Glutamatergic neuron (in vitro differentiated cells): ENCODE measurements at places on chromosomes 16 and 17.

GRCh38 chr16:56355221-56355620 lies 70.1 kb downstream of the AMFR start:
- DNase-seq, result peak; percentile 11

DNA sequence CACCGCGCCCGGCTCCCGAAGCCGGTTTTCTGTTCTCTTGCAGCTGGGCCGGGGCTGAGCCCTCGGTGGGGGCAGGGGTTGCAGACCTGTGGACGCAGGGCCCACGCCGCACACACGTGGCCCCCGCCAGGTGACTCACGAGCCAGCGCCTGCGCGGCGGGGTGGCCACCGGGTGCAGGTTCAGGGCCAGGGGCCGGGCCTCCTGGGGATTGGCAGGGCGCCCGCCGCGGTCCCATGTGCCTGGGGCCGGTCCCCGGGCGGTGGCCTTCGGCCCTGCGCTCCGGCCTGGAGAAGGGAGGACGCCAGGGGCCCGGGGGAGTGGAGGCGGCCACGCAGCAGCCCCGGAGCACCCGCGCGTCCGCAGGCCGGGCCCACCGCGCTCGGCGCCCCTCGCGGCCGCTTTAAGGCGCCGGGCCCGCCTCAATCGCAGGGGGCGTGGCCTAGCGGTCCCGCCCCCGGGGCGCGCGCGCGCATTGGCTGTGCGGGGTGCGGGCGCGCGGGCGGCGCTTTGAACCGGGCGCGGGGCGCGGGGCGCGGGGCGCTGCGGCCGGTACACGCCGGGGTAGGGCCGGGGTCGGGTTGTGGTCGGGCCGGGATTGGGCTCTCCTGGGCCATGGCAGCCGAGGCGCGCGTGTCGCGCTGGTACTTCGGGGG lies at the start of gene SLC25A10:
SLC25A10 (plus strand) TSS at position 471 of the 654 bp plus-strand sequence; CDS start at position 614, 143 bp downstream.
- peak; percentile 81 for DNase-seq

GRCh38 chr17:12769981-12770380 lies 19.3 kb upstream of the ARHGAP44 start:
- no peak for DNase-seq

GRCh38 chr17:68843522-68843921 lies 111.7 kb downstream of the ABCA8 start:
- no peak for DNase-seq

DNA sequence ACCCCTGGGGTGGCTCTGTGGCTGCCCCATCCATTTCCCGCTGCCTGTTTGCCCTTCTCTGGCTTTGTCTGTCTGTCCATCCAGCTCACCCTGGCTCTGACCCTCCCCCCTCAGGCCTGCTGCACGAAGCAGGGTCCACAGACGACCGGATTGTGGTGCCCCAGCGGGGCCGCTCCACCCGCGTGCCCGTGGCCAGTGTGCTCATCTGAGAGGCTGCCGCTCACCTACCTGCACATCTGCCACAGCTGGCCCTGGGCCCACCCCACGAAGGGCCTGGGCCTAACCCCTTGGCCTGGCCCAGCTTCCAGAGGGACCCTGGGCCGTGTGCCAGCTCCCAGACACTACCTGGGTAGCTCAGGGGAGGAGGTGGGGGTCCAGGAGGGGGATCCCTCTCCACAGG lies 761 bp upstream of the LAT start:
- no peak for DNase-seq

DNA sequence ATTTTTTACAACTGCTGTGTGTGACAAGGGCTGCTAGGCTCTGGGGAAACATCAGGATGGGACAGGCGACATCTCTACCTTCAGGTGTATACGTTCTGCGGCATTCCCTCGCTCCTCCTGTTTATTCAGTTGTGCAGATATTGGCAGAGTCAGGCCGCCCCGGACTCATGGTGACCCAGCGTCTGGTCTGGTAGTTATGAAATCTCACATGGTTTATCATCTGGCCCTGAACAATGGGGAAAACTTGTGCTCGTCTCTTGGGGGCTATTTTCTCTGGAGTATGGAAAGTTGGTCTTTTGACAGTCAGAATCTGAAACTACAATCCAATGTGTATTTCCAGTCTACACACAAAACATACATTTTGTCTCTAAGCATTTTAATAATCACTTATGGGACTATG lies 3.3 kb downstream of the MARCHF10 start:
- no peak for DNase-seq

GRCh38 chr17:50635982-50636803 lies 1.5 kb downstream of the ABCC3 start:
- no peak for DNase-seq

DNA sequence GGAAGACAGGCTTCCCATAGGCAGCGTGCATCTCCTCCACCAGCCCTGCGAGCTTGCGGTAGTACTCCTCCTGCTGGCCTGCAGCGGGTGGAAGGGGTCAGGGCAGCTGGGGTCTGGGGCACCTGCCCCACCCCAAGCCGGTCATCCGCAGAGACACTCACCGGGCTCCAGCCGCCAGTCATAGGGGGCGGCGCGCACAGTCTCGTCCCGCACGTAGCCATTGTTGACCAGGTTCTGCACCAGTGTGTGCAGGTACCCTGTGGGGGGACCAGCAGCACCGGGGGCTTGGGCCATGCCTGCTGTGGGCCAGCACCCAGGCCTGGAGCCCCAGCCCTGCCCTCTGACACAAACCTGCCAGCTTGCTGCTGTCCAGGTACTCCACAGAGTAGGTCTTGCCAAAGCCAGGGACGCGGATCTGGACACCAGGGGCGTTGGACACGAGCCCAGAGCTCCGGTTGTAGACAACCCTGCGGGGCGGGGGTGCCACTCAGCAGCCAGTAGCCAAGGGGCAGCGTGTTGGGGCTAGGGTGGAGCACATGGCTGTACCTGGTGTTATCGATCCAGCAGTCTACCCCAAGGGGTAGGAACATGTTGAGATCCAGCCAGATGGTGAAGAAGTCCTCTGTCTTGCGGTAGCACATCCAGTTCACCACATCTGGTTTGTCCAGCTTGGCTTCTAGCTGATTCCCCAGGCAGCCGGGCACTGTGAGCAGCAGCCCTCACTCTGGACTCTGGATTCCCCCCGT lies 1.2 kb downstream of the LCAT start:
- no peak for DNase-seq

DNA sequence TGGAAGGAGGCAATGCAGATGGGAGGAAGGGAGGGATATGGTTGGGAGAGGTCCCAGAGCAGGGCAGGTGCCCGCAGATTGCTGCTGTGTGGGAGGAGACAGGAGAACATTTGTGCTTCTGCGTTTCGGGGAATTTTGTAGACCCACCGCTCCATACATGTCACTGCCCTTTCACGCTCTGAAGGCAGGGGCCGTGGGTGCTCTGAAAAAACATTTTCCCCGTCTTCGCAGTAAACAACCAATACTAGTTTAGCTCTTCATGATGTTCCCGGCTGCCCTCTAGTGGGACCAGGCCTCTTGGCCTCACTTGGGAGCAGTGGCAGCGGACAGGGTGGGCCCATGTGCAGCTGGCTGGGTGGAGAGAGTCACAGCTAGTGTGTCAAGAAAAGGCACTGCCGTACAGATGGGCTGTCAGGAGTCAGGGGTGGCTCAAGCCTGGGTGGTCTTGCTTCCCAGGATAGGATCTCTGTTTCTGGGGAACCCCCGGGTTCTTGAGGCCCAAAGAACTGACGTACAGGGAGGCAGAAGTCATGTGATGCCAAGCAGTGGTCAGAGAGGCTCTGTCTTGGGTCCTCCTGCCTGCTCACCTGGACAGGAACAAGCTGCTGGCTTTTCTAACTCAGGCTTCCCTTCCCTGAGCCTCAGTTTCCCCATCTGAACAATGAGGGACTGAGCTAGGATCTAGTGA lies 46.5 kb upstream of the CPNE2 start:
- peak; percentile 70 for DNase-seq

GRCh38 chr17:40283662-40284061 lies 4.0 kb upstream of the CDC6 start:
- DNase-seq, result no peak

- no peak for DNase-seq
Observed at GRCh38 chr16:16025214-16025968, 76.0 kb downstream of the ABCC1 start.

DNA sequence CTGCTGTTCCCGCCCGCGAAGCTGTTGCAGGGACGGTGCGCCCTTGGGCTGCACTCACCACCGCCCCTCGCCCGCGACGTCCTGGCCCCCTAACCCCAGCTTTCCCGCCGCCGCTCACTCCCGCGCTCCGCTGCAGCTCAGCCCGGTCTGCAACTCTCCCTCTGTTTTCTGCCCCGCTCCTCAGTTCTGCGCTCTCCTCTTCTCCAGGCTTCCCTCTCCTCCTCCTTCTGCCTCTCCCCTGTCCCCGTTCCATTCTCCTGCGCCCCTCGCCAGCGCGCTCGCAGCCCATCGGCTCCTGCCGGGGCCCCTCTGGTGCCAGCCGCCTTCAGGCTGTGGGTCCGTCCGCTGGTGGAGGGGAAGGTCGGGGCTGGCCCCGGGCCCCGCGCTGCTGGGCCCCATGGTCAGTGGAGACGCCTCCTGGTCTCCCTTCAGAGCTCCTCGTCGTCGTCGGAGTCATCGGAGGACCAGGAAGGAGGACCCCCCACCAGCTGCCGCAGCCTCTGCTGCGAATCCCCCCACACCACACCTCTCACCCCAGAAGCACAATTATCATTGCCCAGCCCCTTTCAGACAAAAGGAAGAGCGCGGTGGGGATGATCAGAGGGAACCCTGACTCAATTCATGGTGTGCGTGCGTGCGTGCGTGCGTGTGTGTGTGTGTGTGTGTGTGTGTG lies 223.2 kb upstream of the FOXF1 start:
- no peak for DNase-seq

GRCh38 chr16:87141402-87141801 lies 175.8 kb downstream of the C16orf95 start:
- no peak for DNase-seq

GRCh38 chr17:77189148-77189547 lies 48.4 kb downstream of the SEC14L1 start:
- DNase-seq, result no peak

GRCh38 chr16:76222087-76222486 lies 55.1 kb upstream of the CNTNAP4 start:
- no peak for DNase-seq

DNA sequence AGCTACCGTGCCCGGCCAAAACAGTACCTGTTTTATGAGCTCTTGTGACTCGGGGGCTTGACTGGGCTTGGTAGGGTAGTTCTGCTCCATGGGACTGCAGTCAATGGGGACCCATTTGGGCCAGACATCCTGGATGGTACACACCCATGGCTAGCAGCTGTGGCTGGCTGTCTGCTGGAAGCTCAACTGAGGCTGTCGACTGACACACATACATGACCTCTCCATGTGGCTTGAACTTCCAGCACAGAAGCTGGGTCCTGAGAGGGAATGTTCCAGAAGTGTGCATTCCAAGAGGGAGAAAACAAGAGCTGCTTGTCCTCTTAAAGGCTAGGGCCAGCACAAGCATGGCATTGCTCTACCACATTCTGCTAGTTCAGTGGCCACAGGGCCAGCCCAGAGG lies 14.9 kb upstream of the NKD1 start:
- DNase-seq, result no peak

DNA sequence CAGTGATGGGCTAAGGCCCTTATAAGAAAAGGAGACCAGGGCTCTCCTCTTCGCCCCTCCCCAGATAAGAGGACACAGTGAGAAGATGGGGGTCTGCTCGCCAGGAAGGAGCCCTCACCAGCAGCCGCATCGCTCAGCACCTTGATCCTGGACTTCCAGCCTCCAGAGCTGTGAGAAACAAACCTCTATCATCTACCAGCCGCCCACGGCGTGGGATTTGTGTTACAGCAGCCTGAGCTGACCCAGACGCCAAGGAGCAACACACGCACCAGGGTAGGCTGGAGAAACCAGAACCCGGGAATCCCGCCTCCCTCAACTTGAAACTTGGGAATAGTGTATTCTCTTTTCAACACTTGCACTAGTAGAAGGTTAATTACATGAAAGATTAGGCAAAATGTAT lies 4.2 kb upstream of the ZG16B start:
- DNase-seq, result no peak

DNA sequence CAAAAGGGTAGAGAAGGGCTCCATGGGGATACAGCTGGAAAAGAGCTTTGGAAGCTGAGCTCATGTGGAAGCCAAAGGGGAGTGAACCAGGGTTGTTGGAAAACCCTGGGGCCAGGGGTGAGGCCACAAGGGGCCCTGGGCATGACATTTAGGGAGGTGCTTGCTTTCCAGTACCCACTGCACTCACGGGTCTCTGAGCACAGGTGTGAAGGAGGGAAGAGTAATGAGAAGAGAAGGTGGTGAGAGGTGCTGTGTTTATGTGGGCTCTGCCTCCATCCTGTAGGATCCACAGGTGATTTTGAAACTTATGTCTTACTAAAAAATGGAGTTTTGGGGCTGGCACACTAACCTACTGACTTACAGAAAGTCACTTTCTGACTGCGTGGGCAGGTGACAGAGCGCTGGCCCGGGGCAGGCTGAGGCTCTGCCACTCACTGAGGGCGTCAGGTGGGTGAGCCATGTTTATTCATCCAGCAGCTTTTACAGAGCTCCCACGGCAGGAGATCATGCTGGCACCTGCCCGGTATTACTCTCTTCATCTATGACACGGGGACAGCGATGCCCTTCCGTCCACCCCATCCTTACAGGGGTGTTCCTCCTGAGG lies 18.9 kb downstream of the KSR1 start:
- DNase-seq, result no peak

GRCh38 chr16:57536306-57537193 lies at the start of gene CCDC102A:
CCDC102A (minus strand) TSS chr16:57536571; CDS start chr16:57529177, 7,394 bp downstream.
- DNase-seq, result peak; percentile 49

GRCh38 chr16:12201216-12201615 lies 224.7 kb downstream of the SNX29 start:
- no peak for DNase-seq

DNA sequence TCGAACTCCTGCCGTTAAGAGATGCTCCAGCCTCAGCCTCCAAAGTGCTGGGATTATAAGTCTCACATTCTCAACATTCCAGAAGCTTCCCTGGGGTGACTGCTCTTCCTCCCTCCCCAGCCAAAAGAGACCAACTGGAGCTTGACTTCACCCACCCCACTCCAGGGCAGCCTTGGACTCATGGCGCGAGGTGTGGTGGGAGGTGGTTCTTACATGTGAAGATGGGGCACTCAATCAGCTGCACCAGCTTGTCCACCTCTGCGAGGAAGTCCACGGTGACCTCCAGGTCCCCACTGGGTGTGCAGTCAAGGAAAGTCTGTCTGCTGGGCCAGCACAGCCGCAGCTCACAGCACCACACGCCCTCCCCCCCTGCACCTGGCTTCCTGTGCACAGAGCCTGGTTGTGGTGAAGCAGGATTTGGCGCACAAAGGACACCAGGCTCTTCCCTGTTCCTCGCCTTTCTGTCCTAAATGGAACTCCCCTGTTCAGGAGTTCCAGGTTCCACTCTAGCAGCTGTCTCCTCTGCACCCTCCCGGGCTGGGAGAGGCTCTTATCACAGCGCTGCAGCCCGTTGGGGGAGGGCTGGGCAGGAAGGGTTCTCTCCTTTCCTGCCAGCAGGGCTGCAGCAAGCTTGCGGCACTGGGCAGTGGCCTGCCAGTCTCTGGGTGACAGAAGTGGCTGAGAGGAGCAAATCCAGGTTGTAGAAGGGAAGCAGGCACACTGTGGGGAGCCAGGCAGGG lies 9.6 kb upstream of the MTSS2 start:
- no peak for DNase-seq

DNA sequence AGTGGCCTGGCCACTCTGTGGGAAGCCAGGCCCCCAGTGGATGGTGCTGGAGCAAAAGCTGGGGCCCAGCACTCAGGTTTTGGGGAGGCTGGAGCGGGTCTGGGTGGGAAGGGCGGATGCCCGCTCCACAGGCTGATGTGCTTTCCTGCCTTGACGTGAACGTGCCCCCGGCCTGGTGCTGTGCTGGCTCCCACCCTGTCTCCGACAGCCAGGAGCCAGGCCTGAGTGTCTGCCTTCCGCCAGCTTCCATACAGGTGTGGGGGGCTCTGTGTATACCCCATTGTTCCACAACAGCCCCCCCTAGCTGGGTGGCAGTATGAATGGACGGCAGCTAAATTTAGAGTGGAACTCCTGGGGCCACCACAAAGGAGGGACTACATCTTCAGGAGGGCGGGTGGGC lies 20.0 kb downstream of the HIC1 start:
- no peak for DNase-seq
